ENCODE measurements at places on chromosomes 13 and 19.
A peak's percentile ranks its signal among the peaks of the same experiment; 100 is the strongest.

GRCh38 chr13:55000043-55000442 lies 1971.4 kb downstream of the OLFM4 start:
- no peak for DNase-seq
- no peaks in the 10 kb centered on the region for H3K27me3 ChIP-seq
- no peaks in the 10 kb centered on the region for H3K36me3 ChIP-seq
- H3K27ac ChIP-seq = no peak overlapping the region
- H3K4me1 ChIP-seq = no peaks in the 10 kb centered on the region

DNA sequence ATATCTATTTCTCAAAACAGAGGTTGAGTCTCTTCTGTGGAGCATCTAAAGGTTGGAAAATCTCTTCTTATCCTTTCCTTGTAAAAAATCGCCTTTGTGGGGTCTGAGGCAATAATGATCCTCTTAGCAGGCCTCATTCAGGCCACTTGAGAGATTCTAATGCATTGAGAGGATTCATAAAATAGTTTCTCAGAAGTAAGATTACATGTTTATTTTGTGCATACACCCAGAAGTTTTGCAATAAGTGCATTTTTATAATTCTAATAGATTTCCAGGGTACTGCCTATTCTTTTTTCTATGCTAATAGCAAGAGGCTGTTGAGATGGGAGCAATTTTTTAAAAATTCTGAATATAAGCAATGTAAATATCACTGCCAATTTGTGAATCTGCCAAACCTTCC lies 342.2 kb upstream of the KLF12 start:
- no peaks in the 10 kb centered on the region for H3K4me1 ChIP-seq
- H3K27me3 ChIP-seq = no peaks in the 10 kb centered on the region
- DNase-seq = no peak
- no peak overlapping the region for H3K4me3 ChIP-seq
- no peak overlapping the region for H3K27ac ChIP-seq
- H3K36me3 ChIP-seq = no peaks in the 10 kb centered on the region

- no peak overlapping the region for H3K4me3 ChIP-seq
- no peaks in the 10 kb centered on the region for H3K27me3 ChIP-seq
- peaks cover 5% of the 10 kb centered on the region for H3K4me1 ChIP-seq
- DNase-seq = no peak
- H3K27ac ChIP-seq = peak overlapping the region; percentile 35
Observed at GRCh38 chr19:10006752-10007323, 3.5 kb downstream of the COL5A3 start.

DNA sequence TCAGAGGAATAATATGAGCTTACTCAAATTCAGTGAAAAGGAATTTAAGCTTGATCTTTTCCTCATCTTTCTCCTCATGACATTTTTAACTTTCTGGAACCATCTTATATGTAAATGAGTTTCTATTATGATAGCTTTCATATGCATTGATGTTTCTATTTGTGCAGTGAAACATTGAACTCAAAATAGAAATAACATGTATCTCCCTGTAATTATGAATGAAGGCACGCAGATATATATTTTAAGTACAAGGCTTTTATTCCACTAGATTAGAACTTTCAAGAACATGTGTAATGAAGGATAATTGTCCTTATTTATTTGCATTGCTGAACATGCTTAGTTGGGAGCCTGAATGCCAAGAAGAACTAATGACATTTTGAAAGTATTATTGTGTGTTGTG lies 1391.7 kb upstream of the MIR17HG start:
- no peak for DNase-seq
- no peaks in the 10 kb centered on the region for H3K27me3 ChIP-seq
- H3K27ac ChIP-seq = no peak overlapping the region
- no peaks in the 10 kb centered on the region for H3K4me1 ChIP-seq
- no peak overlapping the region for H3K4me3 ChIP-seq

DNA sequence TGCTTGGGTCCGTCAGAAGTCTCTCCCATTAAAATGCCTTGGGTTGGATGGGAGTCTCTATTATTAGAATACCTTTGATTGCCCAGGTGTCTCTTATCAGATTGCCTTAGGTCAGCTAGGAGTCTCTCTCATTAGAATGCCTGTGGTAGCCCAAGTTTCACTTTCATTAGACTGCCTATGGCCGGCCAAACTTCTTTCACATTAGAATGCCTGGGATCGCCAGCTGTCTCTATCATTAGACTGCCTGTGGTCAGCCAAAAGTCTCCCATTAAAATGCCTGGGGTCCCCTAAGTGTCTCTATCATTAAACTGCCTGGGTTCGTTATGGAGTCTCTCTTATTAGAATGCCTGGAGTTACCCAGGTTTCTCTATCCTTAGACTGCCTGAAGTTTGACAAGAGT lies 1476.7 kb downstream of the UQCRFS1 start:
- no peak overlapping the region for H3K27ac ChIP-seq
- no peak for DNase-seq
- H3K36me3 ChIP-seq = peaks cover 14% of the 10 kb centered on the region
- no peak overlapping the region for H3K4me3 ChIP-seq

DNA sequence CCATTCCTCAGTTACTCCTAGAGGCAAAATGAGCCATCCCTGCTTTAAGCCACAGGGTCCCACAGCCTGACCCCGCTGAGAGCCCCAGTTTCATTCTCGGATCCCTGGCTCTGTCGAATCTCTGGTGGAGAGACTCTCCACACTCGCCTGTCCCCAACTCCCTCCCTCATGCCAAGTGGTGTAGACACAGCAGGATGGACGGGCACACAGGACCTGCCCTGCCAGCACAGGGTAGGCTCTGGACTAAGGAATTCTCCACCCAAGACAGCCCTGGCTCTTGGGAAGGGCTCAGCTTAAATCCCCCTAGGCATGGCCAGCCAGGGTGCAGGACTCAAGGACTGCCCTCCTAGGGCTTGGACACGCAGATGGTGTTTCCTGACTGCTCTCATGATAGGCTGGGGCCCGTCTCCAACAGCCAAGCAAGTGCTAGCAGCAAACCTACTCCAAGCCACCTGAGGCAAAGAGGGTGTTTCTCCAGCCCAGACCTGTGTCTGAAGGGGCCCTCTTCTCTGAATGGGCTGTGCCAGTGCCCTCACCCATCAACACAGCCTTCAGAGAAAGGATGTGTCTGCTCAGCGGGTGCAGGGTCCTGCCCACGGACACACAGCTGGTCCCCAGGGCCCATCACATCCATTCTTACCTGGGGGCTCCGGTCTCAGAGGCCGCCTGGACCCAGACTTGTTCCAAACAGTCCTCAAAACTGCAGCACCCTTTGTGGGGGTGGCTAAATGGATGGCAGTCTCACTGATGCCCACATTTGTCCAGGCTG lies 65.3 kb downstream of the PEPD start:
- H3K27ac ChIP-seq = no peak overlapping the region
- H3K4me3 ChIP-seq = no peak overlapping the region
- no peaks in the 10 kb centered on the region for H3K27me3 ChIP-seq
- DNase-seq = no peak
- H3K36me3 ChIP-seq = peaks cover 11% of the 10 kb centered on the region
- H3K4me1 ChIP-seq = no peaks in the 10 kb centered on the region

DNA sequence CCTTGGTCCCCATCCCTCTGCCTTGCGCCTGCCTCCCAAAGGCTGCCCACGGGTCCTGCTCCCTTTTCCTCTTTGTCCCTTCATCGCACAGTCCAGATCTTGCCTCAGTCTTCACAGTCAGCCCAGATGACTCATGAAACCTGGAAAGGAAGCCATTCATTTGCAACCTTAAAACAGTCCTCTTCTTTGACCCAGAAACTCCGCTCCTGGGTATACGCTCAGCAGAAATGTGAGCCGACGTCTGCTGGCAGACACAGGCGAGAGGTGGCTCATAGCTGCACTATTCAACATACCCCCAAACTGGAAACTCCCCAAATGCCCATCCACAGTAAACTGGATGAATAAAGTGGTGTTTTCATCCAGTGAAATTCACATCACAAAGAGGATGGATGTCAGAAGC lies 13.6 kb upstream of the PEPD start:
- no peaks in the 10 kb centered on the region for H3K27me3 ChIP-seq
- H3K27ac ChIP-seq = no peak overlapping the region
- no peak for DNase-seq
- H3K4me3 ChIP-seq = no peak overlapping the region

DNA sequence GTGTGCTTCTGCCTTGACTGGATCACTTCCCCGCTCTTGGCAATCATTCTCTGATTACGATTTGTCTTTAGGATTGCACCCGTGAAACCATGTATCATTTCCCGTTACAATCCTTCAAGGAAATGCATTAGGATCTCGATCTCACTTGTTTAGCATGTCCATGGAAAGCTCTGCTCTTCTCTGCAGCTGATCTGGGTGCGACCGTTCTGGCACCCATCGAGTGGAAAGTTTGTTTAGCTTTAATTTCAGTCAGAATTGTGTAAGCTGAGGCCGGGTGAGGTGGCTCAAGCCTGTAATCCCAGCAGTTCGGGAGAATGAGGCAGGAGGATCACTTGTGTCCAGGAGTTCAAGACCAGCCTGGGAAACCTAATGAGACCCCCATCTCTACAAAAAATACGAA lies 30.9 kb downstream of the NUMBL start:
- DNase-seq = no peak
- H3K27me3 ChIP-seq = no peaks in the 10 kb centered on the region
- H3K36me3 ChIP-seq = no peaks in the 10 kb centered on the region
- no peak overlapping the region for H3K4me3 ChIP-seq
- no peak overlapping the region for H3K27ac ChIP-seq

GRCh38 chr19:13885826-13886365 lies 9.0 kb downstream of the NANOS3 start:
- no peak overlapping the region for H3K4me3 ChIP-seq
- H3K4me1 ChIP-seq = no peaks in the 10 kb centered on the region
- H3K27ac ChIP-seq = no peak overlapping the region
- H3K36me3 ChIP-seq = no peaks in the 10 kb centered on the region

GRCh38 chr19:56983171-56983570 lies 136.6 kb upstream of the USP29 start:
- no peak overlapping the region for H3K4me3 ChIP-seq
- H3K27me3 ChIP-seq = no peaks in the 10 kb centered on the region
- no peak for DNase-seq
- H3K36me3 ChIP-seq = no peaks in the 10 kb centered on the region

DNA sequence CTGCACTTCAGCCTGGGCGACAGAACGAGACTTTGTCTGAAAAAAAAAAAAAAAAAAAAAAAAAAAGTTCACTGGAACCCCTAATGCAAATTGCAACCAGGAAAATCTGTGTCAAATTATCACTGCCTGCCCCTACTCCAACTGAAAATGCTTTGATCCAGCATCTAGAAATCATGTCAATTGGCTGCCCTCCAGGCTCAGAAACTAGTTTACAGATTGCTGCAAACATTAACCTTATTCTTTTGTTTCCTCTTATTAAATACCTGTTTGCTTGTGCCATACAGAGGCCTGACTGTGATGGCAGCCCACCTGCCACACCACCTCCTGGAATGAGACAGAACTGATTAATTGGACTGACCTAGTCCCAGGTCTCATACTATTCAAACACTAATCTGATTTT lies 18.6 kb upstream of the AKT2 start:
- H3K27me3 ChIP-seq = no peaks in the 10 kb centered on the region
- no peaks in the 10 kb centered on the region for H3K4me1 ChIP-seq
- H3K4me3 ChIP-seq = no peak overlapping the region
- H3K36me3 ChIP-seq = no peaks in the 10 kb centered on the region

DNA sequence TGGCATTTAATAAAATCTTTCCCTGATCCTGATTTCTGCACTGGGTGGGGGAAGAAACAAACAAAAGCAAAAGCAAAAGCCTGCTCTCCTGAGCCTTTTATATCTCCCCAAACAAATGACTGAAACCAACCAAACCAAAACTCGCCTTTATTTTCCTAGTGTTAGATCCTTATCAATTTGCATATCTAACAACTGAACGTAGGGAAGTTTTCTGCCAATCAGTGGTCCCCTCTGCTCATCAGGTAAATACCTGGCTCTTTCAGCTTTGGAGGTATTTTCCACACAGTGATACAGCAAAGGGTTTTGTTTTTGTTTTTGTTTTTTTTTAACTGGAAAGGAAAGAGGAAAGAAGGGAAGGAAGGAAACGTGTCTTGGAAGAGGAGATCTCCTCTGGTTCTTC lies 3.3 kb downstream of the AMER2 start:
- peaks cover 9% of the 10 kb centered on the region for H3K27me3 ChIP-seq
- no peak overlapping the region for H3K27ac ChIP-seq
- H3K4me1 ChIP-seq = peaks cover 10% of the 10 kb centered on the region

- H3K4me3 ChIP-seq = no peak overlapping the region
- H3K4me1 ChIP-seq = no peaks in the 10 kb centered on the region
- no peak overlapping the region for H3K27ac ChIP-seq
Observed at GRCh38 chr13:28245465-28245864, 107.1 kb downstream of the PAN3 start.

DNA sequence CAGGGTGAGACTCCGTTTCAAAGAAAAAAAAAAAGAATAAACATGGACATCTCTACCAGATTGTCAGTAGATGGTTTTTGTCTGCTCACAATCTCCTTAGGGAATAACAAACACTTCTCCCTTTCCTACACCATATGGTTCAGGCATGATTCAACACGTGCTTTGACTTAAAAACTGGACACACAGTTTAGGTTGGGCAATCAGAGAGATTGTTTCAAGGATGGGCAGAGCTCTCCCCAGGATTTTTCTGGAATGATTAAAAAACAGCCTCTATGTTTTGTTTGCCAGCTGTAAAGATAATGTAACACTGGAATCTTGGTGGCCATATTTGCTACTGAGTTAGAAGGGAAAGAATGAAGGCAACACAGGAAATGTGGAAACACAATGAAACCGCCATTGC lies 150.1 kb upstream of the TSC22D1 start:
- no peak for DNase-seq
- no peak overlapping the region for H3K27ac ChIP-seq
- peaks cover 6% of the 10 kb centered on the region for H3K27me3 ChIP-seq
- H3K36me3 ChIP-seq = no peaks in the 10 kb centered on the region

GRCh38 chr19:49855277-49855675 lies 4.3 kb downstream of the PTOV1 start:
- peaks cover 1% of the 10 kb centered on the region for H3K4me1 ChIP-seq
- H3K4me3 ChIP-seq = no peak overlapping the region
- no peak overlapping the region for H3K27ac ChIP-seq
- no peaks in the 10 kb centered on the region for H3K27me3 ChIP-seq
- peaks cover 2% of the 10 kb centered on the region for H3K36me3 ChIP-seq
- DNase-seq = no peak

DNA sequence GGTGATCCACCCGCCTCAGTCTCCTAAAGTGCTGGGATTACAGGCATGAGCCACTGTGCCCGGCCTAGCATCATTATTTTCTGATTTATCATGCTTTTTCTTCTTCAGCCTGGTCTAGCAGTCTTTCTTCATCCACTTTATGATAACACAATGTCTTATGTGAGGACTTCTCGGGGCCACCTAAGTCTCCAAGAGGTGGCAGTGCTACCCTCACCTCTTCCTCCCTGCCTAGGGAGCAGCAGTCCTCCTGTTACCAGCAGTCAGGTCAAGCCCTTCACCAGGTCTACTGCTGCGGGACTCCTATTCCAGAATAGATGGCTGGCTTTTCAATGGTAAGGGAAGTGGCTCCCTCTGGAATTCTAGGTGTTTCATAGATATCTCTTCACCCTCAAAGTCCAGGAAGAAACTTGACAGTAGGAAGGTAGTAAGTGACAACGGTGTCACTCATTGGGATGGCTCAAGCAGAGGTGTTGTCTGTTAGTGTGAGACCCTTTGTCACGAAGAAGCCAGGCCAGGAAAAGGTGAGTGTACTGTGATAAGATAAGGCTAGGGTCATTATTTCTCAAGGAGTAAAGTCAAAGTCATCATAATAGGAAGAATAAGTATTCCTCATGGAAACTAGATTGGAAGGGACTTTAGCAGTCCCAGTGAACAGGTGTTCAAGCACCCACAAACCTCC lies 164.0 kb downstream of the KLF5 start:
- no peak for DNase-seq
- H3K4me1 ChIP-seq = no peaks in the 10 kb centered on the region
- no peak overlapping the region for H3K4me3 ChIP-seq
- H3K27ac ChIP-seq = no peak overlapping the region

- DNase-seq = no peak
- H3K27me3 ChIP-seq = no peaks in the 10 kb centered on the region
- H3K4me1 ChIP-seq = peaks cover 11% of the 10 kb centered on the region
Observed at GRCh38 chr19:799076-799881, 2.0 kb downstream of the PTBP1 start.
